Progenitor cell of endocrine pancreas (in vitro differentiated cells): ENCODE measurements at places on chromosomes 4 and X. TPM values are rescaled to one million over a fixed set of nuclear protein-coding genes. Genes with fewer than 3 reads are reported as not detected.

DNA sequence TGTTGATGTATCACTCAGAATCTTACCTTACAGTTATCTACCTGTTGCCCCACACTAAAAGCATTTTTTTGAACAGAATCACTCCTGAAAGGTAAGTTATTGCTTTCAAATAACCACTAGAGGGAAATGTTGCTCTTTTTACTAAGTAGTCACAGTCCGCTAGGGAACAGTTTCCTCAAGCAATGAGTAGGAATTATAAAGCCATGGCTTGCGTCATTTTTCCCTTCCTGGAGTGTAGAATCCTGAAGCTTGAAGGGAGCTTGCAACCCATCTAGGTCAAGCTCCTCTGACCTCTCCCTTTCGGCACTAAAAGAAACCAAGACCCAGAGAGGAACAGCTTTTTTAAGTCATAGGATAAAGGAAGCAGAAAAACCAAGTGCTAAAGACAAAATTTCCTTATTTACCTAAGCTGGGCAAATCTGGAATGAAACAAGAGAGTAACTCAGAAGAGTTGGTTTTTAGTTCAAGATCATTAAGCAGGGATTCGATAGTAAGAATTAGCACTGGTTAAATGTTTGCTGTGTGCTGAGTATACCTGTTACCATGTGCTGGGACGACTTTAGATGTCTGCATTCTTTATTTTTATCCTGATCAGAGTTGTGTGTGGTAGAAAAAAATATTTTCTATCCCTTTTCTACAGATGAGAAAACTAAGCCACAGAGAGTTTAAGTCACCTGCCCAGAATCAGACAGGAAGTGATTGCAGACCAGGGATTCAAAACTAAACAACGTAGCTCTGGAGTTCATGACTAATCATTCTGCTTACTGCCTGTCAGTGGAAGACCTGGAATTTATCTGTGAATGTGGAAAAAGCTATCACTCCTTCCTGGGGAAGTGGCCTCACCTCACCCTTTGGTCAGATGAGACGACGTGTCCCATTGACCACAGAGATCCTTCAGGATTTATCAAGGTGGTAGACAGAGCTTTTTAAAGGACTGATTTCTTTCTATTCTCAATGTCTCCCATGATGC, 631.5 kb downstream of the RAB28 start:
- DNase-seq, result no peak

DNA sequence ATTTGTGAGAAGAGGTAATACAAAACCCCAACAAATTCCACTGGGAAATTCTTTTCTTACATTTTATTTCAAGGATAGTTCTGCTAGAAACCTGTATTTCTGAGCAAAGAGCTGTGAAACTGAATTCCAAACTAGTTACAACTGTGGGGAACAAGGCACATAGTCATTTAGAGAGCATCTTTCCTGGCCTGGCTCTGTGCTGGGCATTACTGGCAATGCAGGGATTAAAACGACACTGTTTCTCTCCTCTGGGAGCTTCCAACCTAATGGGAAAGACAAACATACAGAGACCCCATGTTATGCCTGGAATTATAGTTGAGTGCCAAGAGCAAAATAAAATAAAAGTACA, 36.5 kb downstream of the SUPT20HL1 start:
- DNase-seq, result no peak

GRCh38 chrX:790041-790506, 159.5 kb downstream of the SHOX start:
- no peak for DNase-seq

TNIP2 gene
- 21.2 and 26.3 TPM in 2 replicates for total RNA-seq

SSX1 gene
- total RNA-seq, result not detected in 2 replicates

GRCh38 chrX:135112096-135112729, 8.1 kb downstream of the ETDB start:
- no peak for DNase-seq

- no peak for DNase-seq
These were observed 214.5 kb downstream of the KLHL4 start for GRCh38 chrX:87732133-87732532.

EMCN gene
- total RNA-seq, result not detected in 2 replicates

DNA sequence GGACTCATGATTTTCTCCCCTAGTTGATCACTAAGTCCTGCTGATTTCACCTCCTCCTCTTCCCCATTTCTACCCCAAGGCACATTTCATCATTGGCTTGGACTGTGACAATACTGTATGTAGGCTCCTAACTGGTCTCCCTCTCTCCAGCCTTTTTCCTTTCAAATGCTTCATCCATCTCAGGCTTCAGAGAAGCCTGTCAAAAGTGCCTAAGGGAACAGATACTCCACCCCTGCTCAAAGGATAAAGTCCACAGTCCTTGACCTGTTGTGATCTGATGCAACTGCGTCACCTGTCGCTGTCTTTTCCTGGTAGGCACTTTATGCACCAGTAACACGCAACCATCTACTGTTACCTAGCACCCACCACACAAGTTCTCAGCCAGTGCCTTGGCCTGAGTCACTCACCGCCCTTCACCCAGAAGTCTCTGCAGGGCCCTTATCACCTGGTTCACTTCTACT, 12.8 kb downstream of the SCARB2 start:
- DNase-seq, result no peak

GRCh38 chr4:6893449-6894085, 16.1 kb upstream of the TBC1D14 start:
- no peak for DNase-seq

GRCh38 chr4:13313856-13314255, 170.3 kb downstream of the RAB28 start:
- DNase-seq, result no peak

DDIT4L gene
- total RNA-seq, result 2.6 and 3.6 TPM in 2 replicates

NWD2 gene
- 0.04 and 0.05 TPM in 2 replicates for total RNA-seq

- DNase-seq, result no peak
These were observed 30.0 kb downstream of the CLCN3 start for GRCh38 chr4:169650227-169650936.

GRCh38 chr4:139558235-139559088, 2.4 kb upstream of the SETD7 start:
- DNase-seq, result no peak

- no peak for DNase-seq
These were observed 108.8 kb downstream of the C4orf51 start for GRCh38 chr4:145788755-145789154.

DNA sequence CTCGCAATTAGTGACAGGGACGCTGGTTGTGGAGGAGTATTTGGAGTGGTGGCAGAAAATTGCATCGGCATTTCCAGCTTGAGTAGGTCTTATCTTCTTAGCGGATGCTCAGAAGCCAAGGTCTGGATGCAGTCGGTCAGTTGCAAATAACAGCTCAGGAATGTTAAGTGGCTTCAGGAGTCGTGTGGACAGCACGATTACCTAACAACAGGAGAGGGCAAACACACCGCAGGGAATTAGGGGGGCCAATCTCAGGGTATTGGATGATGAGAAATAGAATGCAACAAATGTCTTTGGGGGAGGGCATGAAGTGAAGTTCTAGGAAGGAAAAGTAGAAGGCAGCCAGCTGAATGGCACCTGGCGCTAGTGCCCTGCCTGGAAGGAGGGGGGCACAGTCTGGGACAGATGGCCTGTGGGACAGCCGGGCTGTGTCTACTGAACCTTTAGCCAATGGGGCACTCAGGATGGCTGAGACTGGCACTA, 11.8 kb downstream of the RASL11B start:
- no peak for DNase-seq

ATOH1 gene
- total RNA-seq, result 0.36 TPM in 1 of 2 replicates, not detected in the other

ELF4 gene
- total RNA-seq, result 4.8 and 6.2 TPM in 2 replicates

GRCh38 chrX:34586936-34587335, 70.1 kb downstream of the TMEM47 start:
- no peak for DNase-seq

DNA sequence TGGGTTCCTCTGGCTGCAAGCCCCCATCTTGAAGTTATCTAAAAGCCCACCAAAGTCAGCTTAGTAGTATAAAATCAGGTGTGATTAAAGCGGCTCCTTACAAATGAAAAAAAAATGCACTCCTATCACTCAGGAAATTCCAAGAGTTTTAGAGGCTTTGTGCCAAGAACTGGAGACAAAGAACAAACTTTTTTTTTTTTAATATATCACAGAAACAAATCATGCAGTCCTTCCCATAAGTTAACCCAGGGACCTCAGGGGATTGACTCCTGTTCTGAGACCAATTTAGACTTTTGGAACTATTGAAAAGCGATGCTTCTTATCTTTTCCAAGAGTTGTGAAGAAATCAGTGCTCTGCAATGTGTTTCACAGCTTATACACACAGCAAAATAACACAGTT, 53.6 kb downstream of the HHIP start:
- DNase-seq, result no peak

GYG2 gene
- total RNA-seq, result 107 and 117 TPM in 2 replicates

GRCh38 chr4:85833302-85833701, 358.4 kb downstream of the ARHGAP24 start:
- DNase-seq, result no peak

GRCh38 chrX:28582511-28582910, 4.7 kb upstream of the IL1RAPL1 start:
- no peak for DNase-seq
